ENCODE measurements at places on chromosomes 3 and 15.

DNA sequence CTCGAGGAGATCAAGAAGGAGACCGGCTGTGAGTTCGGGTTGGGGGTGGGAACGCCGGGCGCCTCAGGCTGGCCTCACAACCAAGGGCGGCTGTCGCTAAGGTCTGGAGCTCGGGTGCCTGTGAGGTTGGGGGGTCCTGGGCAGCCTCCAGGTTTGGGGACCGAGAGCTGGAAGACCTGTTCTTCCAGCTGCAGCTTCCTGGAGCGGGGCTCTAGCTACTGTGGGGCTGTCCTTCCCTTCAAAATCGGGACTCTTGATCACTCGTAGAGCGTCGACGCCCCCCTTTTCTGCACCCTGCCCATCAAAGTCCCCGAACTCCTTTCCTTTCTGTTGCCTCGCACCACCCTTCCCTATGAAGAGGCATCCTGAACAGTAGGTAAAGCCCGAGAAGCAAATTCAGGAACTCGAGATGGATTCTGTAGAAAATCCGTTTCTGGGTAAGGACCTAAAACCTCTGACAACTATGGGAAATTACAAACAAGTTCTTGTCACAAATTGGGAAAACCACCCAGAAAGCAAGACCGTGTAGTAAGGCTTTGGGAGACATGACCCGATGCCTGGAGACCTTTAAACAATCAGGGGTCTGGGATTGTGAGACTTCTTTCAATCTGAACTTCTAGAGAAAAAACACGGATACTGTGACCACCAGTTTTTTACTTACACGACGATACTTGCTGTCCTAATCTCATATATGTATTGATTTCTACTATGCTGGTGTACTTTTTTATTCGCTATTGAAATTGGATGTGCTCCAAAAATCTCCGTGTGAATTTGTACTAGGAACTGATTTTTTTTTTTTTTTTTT is 556 bp downstream of the CHP1 start:
- DNase-seq = no peak

DNA sequence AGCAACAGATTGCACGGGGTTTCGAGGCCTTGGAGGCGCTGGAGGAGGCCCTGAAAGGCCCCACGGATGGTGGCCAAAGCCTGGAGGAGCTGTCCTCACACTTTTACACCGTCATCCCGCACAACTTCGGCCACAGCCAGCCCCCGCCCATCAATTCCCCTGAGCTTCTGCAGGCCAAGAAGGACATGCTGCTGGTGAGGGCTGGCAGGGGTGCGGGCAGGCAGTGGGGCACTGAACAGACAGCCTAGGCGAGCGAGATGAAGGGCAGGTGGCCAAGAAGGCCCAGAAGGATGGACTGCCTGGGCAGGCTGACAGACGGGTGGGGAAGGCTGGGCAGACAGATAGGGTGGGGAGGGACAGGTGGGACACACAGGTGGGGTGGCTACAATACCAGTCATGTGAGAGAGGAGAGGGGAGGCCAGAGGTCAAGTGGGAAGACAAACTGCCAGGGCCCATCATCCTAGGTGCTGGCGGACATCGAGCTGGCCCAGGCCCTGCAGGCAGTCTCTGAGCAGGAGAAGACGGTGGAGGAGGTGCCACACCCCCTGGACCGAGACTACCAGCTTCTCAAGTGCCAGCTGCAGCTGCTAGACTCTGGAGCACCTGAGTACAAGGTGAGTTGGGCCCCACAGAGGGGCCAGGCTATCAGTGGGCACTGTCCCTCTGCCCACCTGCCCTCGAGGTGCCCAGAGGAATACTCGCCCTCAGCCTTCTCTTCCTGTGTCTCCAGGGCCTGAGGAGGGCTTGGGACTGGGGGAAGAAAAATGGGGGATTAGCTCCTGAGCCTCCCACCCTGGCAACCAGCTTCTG is 3.1 kb downstream of the PARP3 start:
- DNase-seq = no peak

DNA sequence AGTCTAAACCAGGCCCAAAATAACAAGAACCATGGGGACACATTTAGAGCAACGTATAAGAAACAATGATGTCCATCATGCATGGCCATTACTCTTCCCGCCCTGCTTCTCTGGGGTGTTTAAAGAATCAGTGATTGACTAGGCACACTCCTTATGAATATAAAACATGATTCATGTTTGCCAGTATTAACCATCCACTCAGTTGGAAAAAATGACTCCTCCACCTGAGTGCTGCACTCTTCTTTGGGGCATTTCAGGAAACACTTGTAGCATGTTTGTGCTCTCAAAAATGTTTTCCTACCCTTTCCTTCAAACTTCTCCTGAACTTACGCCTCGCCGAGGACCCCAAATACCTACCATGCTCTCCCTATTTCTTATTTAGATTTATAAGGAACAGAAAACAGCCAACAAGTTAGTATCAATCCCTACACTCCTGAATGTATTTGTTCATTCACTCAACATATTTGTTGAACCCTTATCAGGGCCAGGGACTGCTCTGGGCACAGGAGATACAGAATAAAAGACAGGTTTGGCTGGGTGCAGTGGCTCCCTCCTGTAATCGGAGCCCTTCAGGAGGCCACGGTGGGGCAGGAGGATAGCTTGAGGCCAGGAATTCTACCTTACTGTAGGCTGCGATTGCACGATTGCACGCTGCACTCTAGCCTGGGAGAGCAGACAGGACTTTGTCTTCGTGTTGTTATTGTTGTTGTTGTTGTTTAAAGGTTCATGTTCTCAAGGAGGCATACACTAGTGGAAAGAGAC is 137.0 kb downstream of the TMCO5A start:
- no peak for DNase-seq

GRCh38 chr3:196771067-196771466 is 31.4 kb downstream of the PAK2 start:
- DNase-seq = no peak

GRCh38 chr3:123723070-123723469 is 138.2 kb upstream of the HACD2 start:
- DNase-seq = no peak

Data from stimulated activated CD8-positive, alpha-beta memory T cell treated with anti-CD3 and anti-CD28 coated beads, Interleukin-4, amount 100 ng/mL, for 48 hours (primary cell).